Stimulated activated CD4-positive, alpha-beta T cell treated with anti-CD3 and anti-CD28 coated beads, TNF-alpha, amount 100 ng/mL, for 1 hour (primary cell): ENCODE measurements at places on chromosomes 16 and 17.

DNA sequence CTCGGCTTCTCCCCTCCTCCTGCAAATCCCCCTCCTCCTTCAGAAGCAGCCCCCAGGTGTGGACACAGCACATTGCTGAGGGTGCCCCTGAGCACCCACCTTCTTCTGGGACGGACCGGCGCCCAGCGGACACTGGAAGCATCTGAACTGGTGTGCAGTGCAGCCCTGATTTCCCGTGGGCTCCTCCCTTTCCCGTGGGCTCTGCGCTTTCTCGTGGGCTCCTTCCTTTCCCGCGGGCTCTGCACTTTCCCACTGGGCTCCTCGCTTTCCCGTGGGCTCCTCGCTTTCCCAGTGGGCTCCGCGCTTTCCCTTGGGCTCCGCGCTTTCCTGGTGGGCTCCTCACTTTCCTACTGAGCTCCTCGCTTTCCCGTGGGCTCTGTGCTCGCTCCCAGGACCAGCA, 32.6 kb upstream of the ACSF3 start:
- no peak for DNase-seq

- no peak for DNase-seq
Measured at GRCh38 chr16:56777482-56777881, 47.6 kb downstream of the NUP93 start.

DNA sequence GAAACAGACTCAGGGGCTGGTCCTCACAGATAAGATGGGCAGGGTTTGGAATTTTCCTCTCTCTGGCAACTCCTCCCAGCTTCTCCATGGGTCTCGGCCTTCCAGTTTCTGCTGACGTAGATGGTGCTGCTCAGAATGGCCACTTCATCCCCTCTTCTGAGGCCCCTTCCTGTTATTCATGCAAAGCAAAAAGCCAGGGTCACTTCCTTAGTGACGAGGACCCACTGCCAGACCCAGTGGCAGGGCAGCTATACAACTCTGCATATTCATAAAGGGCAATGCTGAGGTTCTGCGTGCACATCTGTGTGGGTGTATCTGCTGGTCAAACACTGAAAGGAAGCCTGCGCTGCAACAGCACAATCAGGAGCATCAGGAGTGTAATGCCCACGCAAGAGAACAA, 108.8 kb downstream of the WSCD1 start:
- DNase-seq: no peak

DNA sequence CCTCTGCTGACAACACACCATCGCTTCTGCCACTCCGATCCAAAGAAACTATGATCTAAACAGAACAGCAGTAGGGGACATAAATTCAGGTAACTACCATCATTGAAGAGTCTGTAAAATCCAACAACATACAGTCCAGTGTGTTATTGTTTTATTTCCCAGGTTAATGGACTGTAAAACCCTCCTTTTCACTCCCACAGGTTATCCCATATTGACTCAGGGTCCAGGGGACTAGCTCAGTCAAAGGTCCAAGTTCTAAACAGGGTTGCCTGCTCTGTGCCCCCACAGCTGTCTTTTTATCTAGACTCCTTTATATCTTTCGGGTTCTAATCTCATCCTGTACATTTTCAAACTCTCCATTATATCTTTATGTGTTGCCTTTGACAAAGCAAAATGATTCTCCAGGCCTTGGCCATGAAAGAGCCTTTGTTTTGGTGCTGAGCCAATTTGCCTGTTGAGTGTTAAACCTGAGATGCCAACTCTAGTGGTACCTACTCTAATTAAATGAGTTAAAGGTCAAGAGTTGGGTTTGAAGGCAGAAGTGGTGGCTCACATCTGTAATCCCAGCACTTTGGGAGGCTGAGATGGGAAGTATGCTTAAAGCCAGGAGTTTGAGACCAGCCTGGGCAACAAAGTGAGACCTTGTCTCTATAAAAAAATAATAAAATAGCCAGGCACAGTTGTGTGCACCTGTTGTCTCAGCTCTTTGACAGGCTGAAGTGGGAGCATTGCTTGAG, 80.5 kb downstream of the SNX11 start:
- DNase-seq: no peak

GRCh38 chr17:58665946-58666857, 25.6 kb downstream of the TEX14 start:
- no peak for DNase-seq

GRCh38 chr17:29592850-29593551, at the start of gene ANKRD13B:
TSS of gene ANKRD13B (plus strand) at chr17:29593132. CDS start at chr17:29593622, 490 bp downstream.
- DNase-seq: no peak

DNA sequence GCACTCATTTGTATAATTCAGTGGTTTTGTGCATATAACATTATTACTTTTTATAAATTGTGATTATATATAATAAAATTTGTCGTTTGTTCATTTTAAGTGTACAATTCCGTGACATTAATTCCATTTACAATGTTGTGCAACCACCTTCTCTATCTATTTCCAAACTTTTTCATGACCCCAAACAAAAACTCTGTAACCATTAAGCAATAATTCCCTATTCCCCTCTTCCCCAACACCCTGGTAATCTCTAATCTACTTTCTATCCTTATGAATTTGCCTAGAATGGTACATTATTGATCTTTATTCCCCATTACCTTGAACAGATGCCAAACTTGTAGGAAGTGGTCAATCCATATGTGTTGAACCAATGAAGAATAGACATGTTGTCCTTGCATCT, 61.3 kb upstream of the SMIM36 start:
- DNase-seq: no peak

DNA sequence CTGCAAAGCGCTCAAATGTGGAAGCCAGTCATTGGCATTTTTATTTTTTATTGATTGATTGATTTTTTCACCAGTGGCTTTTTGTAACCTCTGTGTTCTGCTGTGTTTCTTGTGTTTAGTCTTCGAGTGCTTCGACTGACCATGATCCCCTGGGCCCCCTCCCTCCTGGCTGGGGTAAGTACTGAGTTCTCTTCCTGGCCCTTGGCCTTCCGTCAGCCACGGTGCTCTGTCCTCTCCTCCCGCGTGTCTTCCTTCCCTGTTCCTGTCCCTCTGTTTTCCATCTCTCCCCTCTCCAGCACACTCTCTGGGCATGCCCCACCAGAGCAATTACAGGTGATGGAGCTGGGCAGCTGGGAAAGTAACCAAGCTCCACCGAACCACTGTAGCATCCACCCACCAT, 25.8 kb upstream of the CLEC18A start:
- DNase-seq: no peak

- no peak for DNase-seq
Measured at GRCh38 chr17:77435272-77436057, 294.7 kb downstream of the SEC14L1 start.

DNA sequence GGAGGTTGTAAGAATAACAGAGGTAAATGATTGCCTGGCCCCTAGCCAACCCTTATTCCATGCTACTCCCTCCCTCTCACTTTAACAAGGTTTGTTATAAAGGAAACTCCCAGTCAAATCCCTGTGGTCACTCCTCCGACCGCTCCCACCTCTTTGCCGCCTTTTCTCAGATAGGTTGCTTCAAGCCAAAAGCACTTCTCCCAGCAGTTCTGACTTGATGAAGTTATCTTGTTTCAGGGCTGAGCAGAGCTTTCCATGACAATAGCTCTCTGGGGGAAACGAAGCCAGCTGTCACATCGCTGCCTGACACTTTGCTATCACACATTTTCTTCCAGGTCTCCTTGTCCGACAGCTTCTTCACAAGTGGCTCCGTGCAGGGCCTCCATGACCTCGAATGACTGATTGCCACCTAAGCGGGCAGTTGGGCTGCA, 278.6 kb downstream of the HAPSTR1 start:
- DNase-seq: no peak

- no peak for DNase-seq
Measured at GRCh38 chr17:180381-181244, 837 bp downstream of the DOC2B start.

- no peak for DNase-seq
Measured at GRCh38 chr16:63787014-63787413, 1334.8 kb downstream of the CDH11 start.
